Mesendoderm (in vitro differentiated cells): ENCODE measurements at places on chromosomes 5 and 9.

DNA sequence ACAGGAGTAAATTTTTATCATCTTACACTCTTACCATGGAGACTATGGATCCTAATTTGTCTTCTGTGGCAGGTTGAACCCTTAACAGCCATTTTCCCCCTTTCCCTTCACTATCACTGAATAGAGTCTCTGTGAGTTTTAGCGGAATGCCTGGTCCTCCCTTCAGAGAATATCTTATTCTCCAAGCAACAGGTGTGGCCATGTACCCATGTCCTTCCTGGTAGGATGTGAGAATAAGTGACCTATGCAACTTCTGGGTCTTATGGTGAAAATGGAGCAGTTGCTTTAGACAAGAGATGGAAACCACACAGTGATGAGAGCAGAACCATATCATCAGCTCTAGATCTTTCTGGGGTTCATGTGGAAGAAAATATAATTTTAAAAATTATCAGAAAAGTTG is 312.6 kb downstream of the MCTP1 start:
- DNase-seq, result no peak

DNA sequence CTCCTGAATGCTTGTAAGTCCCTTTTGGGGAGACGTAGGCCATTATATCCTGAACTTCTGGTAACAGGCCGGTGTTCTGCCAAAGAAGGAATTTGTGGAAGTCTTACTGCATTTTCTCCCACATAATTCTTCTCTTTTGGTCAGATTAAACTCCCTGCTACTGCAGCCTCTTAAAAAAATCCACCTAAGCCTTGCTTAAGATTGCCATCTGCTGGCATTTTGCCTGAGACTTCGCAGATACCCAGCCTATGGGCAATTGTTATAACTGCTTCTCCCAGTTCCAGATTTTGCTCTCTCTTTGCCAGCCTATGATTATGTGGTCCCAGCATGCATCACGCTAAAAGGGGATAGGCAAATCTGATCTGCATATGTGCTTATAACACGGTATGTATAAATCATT is 391.6 kb upstream of the CHD1 start:
- peak; percentile 43 for DNase-seq

DNA sequence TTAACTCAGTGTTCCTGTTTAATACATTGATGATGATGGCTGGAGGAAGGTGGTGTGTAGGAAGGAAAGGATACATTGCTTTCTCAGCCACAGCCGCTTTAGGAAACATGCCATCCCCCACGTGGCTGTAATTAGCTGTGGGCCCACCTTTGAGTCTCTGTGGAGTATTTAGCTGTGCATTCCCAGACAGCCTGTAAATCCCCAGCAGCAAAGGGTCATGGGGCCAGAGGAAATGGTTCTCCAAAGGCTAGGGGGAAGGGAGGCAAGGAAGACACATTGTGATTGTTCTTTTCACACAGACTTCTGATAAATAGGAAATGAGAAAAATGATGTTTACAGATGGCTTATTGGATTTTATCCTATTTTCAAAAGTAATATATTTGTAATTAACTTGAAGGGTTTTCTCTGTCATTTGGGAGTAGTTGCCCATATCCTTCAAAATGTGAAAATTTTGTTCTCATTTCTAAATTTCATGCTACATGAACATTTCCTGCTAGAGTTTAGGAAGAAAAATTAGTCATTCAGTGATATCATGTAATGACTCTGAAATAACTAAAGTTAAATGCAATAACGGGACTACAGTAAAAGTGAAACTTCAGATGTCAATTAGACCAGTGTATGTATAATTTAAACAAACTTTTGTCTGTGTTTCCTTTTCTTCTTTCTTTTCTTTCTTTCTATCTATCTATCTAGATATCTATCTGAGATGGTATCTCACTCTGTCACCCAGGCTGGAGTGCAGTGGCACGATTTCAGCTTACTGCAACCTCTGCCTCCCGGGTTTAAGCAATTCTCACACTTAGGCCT is 24.3 kb upstream of the F2R start:
- peak; percentile 53 for DNase-seq

GRCh38 chr9:136613824-136614371 is 48.8 kb upstream of the EGFL7 start:
- no peak for DNase-seq

DNA sequence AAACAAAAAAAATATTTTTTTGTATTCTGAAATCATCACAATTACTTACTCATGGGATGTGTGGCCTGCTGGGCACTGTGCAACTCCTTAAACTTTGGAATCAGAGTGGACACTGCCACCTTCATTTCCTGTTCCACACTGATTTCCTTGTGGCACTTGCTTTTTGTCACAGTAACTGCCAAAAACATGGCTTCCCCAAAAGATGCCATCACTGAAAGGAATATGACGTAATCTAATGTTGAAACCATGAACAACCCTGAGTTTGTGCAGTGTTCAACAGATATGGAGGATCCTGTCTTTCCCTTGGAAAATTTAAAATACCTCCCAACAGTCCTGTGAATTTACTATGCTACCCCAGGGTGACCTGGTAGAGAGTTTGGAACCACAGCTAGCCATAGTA is 12.6 kb upstream of the IL12B start:
- DNase-seq, result no peak

DNA sequence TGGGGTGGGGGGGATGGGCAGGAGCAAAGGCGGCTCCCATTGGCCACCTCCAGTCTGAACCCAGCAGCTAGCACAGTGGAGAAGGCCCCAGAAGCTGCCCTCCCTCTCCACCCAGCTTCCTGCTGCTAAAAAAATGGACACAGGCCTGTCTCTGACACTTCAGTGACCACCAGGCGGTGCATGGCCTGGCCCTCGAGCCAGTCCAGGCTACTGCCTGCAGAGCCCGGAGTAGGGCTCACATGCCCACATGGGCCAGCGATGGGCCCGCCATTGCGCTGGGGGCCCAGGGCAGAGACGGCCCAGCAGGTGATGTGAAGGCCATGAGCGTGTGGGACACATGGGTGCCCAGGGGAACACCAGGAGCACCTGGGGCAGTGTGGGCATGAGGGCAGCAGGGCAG is 52.1 kb upstream of the NOTCH1 start:
- no peak for DNase-seq

DNA sequence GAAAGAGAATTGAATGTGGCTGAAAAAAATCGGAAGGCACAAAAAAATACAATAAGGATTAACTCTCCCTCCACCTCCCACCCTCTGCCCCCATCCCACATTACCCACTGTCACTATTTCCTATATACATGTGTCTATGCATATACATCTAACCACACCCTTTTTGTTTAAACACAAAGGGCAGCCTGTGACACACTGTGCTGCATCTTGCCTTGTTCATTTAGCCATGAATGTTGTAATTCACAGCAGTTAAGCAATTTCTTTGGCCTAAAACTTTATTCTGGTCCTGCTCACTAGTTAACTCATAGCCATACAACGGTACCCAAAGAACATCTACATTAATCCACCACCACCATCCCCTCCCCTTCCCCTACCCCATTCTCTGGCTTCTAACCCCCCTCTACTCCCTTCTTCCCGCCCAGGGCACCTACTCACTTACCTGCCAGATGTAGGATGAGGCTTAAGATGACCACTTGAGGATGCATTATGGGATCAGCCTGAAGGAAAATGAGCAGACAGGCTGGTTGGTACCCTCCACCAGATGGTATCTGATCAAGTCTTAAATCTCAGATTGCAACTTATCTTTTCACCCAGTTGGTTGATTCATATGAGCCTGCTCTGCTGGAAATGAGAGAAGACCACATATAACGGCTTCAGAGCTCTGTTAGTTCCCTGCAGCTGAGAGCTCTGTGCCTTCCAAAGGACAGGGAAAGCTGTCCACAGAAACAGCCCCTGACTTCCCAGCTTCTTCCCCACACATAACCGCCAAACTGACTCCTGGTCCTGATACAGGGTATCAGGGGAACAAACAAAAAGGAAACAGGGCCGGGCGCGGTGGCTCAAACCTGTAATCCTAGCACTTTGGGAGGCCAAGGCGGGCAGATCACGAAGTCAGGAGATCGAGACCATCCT is 1.2 kb downstream of the HAVCR1 start:
- no peak for DNase-seq

- DNase-seq, result no peak
Observed at GRCh38 chr5:82334856-82335255, 56.7 kb upstream of the RPS23 start.
